ENCODE measurements at places on chromosomes 5 and 9.

- no peak for DNase-seq
Observed at GRCh38 chr9:117425566-117425965, 10.7 kb upstream of the ASTN2 start.

- DNase-seq: peak; percentile 73
Observed at GRCh38 chr5:140362875-140363630, 3.1 kb downstream of the SLC4A9 start.

DNA sequence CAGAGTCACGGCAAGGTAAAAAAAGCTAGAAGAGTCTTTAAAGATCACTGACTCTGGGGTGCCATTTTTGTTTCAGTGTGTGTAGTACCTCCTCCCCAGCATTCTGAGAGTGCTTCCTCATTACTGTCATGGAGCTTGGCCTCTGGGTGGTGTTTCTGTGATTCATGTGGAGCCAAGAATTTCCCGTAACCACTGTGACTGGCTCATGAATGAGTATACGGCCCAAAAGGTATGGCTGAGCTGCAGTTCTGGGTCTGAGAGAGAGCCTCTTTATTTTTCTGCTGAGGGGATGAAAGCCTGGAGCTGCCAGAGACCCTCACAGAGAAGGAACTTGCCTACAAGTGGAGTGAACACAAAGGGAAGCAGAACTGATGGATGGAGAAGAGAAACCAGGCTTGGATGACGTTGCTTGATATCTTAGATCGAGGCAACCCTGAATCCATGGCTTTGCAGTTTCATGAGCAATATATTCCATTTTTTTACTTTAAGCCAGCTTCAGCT is 85.6 kb downstream of the PTTG1 start:
- DNase-seq: peak; percentile 37

- DNase-seq: no peak
Observed at GRCh38 chr5:106408570-106408969, 1262.2 kb downstream of the EFNA5 start.

- no peak for DNase-seq
Observed at GRCh38 chr5:55900068-55900467, 48.9 kb downstream of the IL31RA start.
